Fibroblast of upper back skin (primary cell): ENCODE measurements at places on chromosomes 11 and 22.
A peak's percentile ranks its signal among the peaks of the same experiment; 100 is the strongest.

GRCh38 chr11:130785380-130786116 is 130.7 kb downstream of the SNX19 start:
- peak; percentile 94 for DNase-seq

GRCh38 chr11:80900265-80900664 is 1459.4 kb upstream of the TENM4 start:
- no peak for DNase-seq

DNA sequence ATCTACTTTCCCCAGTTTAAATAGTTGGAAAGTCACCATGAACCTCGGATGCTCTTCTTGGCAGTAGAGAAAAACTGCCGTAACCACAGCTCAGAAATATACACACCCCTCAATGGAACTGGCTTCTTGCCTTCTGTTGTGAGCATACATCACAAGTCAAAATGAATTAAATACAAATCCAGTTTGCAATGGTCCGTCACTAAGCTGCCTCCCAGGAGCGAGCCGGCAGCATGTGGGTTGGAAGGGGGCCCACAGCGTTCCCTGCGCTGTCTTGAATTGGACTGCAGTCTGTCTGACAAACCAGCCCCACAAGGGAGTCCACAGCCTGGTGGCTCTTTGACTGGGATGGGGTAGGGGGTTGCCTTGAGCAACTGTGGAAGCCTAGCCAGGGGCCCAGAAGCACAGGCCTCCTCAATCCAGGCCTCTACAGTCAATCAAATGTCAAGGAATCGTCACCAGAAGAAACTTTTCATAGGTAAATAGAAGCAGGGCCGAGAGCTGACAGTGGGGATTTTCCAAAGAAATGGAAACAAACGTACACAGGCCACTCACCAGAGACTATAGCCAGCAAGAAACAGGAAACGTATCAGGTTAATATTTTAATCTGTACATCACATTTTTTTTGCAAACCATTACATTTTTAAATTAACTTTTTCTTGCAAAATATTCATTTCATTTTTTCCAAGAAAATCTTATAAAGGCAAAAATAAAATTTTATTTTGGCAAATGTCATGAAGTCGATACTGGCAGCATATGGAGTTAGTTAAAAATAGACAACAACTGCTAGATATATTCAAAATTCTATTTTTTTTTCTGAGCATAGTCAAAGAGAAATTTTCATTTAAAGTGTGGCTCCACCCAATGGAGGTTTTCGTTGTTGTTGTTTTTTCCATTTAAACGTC is 38.5 kb downstream of the C11orf58 start:
- peak; percentile 95 for DNase-seq

DNA sequence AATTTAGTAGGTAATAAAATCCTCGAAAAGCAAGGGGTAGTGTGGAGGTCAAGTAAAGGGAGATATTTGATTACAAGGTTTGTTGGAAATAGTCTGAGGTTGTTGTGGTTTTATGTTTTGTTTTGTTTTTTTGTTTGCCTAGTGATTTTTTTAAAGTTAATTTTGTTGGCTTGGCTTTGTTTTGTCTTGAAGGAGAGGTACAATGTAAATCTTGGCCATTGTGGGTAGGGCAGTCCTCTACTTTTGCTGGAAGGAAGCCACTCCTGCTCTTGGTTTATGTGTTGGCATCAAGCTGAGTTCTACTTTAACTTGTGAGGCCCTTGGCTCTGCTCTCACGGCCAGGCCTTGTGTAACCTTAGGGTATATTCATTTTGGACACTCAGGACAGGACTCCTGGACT is 3.2 kb downstream of the AMOTL1 start:
- DNase-seq = no peak

DNA sequence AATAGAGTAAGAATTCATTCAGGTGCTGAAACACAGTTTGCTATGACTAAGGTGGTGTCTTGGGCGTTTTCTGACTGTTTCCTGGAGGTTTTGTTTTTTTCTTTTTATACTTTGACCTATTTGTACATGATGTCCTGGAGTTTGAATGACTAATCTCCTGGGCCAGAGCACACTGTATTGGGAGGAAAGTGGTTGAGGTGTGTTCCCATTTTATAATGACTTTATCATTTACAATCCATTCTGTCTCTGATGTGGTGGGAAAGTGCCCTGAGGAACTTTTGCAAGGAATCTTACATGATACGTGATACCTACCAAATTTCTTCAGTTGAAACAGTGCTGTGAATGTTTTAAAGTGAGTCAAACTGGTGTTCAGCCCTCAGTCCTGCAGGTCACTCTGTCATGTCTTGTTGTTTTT is 80.8 kb downstream of the TNRC6B start:
- DNase-seq = no peak

- DNase-seq = no peak
Observed at GRCh38 chr11:57974848-57975601, 48.7 kb upstream of the OR9Q1 start.

DNA sequence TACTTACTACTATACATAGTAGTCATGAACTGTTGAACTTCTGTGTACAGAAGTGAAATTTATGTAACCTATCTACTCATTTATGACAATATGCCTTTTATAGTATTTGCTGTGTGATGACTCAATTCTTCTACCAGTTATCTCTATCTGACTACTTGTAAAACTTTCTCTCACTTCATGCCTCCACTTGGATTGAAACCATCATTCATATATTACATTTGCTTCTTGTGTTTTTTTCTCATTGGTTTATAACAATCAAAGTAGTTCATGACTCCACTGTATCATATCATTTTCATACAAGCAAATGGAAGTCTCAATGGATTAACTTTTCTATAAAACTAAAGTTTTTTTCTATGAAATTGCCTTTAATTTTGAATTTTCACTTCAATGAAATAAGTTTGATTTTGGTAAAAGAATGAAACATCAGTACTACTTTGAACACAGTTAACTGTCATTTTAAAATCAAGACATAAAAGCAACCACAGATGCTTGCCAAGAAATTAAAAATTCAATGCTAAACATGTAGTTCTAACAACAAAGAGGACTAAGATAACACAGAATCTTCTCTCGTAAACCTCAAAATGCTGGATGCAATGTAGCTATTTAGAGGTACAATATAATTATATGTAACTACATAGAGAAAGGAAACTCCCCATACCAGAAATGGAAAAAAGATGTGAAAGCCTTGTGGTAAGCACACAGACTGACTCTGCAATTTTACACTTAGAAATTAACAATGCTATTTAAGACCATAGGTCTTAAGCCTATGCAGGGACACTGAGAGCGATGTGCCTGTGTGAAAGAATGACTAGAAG is 27.6 kb upstream of the EXPH5 start:
- DNase-seq = no peak

- peak; percentile 59 for DNase-seq
Observed at GRCh38 chr22:36569999-36570398, 41.0 kb upstream of the EIF3D start.

DNA sequence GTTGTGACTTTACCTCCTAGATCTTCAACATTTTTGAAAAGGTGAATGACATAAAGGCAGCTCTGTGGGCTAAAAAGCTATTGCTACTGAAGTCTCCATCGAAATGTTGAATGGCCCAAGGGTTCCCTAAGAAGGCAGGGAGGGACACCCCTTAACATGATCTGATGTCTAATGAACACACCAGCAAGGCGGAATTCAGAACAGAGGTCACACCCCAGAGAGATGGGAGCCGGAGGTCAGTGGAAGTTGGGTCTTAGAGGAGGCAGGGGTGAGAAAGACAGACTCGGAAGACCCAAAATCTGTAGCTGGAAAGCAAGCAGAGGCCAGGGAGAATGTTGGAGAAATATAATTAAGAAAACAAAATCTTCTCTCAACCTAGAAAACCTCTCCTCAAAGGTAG is 79.0 kb downstream of the TRIM29 start:
- DNase-seq = no peak

DNA sequence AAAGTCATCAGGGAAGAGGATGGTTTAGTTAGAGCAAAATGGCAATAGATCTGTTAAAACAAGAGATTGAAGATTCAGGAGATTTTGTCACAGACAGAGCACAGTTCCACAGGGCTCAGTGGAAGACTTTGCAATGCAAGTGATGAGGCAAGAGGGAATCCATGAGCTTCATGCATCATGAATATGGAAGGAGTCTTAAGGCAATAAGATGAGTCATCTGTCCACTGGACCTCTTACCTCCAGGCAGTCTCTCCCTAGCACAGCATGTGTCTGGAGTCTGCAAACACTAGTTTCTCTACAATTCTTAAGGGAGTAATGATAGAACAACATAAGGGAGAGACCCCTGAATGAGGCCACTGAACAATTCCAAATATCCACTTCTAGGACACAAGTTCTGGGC is 245.7 kb downstream of the NXPE2 start:
- DNase-seq = no peak

DNA sequence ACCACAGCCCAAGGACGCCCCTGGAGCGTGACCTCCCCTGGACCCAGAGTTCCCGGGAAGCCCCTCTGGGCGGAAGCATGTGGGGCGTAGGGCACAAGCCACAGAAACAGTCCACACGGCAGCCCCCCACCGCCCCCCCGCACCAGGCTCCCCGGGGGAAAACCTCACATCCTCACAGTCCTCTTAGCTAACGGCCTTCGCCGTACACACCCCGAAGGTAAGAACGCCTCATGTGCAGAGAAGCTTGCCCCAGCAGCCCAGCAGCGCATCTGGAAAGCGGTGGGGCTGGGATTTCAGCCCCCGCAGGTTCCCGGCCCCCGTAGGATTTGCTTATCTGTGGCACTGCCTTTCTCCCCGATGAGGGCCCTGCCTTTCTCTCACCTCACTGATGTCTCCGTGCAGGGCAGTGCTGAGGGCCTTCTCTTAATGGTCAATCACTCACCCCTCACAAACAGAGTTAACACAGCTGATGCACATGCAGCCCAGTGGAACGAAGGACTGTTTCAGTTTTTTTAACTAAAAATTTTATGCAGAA is 309.2 kb downstream of the BRD1 start:
- DNase-seq = no peak

DNA sequence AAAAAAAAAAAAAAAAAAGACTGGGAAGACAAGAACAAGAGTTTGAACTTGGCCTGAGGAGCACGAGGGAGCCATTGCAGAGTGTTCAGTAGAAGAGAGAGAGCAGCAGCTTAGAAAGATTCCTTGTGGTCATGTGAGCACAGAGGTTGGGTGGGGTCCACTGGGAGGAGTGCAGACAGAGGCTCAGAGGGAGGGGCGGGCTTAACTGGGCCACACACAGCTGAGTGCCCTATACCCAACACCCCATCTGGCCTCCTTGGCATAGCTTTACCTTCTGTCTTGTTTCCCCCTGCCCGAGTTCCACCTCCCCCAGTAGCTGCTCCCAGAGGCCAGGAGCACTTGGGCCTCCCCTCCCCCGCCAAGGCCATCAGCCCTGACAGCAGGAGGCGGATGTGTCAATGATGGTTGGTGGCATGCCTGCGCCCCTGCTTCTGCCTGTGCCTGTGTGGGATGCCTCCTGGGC is 12.1 kb downstream of the C11orf86 start:
- no peak for DNase-seq

DNA sequence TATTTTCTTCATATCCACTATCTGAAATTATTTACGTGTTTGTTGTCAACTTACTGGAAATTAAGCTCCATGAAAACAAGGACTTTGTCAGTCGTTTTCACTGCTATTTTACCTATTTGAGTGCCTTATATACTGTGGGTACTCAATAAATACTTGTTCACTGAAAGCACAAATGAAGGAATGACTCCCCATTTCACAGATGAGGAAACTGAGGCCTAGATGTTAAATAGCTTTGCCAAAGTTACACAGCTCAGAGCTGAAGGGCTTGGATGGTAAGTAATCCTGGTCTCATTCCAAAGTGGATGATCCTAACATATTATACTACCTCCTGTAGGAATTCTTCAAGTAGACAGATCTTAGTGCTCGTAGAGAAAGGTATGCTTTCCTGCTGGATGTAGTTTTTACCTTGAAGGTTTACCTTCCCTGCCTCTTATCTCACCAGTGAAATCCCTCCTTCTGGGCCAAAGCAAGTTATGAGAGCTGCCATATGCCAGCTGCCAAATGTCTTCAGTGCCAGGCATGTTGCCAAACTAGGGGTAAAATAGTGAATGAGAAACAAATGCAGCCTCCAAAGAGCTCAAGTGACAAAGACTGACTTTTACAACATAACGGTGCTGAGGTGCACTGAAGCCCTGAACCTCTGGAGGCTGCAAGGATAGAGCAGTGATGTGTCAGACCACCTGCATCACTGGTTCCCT is 129.7 kb downstream of the TRIM44 start:
- DNase-seq = no peak

DNA sequence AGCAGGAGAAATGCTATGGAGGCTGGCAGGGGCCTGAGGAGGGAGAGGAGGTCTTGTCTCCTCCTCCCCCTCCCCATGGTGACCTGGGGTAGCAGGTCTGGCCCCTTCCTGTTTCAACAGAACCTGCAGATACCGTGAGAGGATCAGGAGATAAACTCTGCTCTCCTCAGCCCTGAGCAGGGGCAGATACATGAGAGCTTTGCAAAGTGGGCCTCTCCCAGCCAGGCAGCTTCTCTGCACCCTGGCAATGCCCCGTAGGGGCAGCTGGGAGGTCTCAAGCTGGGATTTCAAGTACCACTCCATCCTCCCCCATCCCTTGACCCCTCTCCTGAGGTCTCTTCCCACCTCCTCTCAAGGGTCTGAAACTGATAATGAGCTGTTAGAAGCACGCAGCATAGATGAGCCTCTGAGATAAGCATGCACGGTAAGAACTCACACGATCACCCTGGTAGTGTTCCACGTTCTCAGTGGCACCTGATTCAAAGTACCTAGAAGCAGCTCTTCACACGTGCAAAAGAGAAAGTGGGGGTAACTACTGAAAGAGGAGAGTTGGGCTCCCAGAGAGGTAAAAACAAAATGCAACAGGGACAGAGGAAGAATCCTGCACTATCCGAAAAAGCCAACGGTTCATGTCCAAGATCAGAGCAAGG is 4.9 kb upstream of the CCDC86 start:
- DNase-seq = no peak

- DNase-seq = no peak
Observed at GRCh38 chr22:19424186-19424500, 7.4 kb downstream of the HIRA start.
